SK-MEL-5 (cell line): ENCODE measurements at places on chromosomes 4 and X. TPM values are rescaled to one million over a fixed set of nuclear protein-coding genes. Genes with fewer than 3 reads are reported as not detected.

- DNase-seq, result no peak
Observed at GRCh38 chr4:31917334-31917733, 1197.2 kb downstream of the PCDH7 start.

GRCh38 chr4:142416121-142416520 lies 430.0 kb downstream of the INPP4B start:
- peak; percentile 67 for DNase-seq

GRCh38 chrX:69082055-69082752 lies 83.0 kb downstream of the PJA1 start:
- no peak for DNase-seq

The XPNPEP2 gene
- total RNA-seq, result not detected in 2 replicates

The AMBN gene
- total RNA-seq, result 0.13 TPM in 1 of 2 replicates, not detected in the other
